Activated CD8-positive, alpha-beta memory T cell treated with anti-CD3 and anti-CD28 coated beads for 1 hour (primary cell): ENCODE measurements at places on chromosomes 16 and 17.

- no peak for DNase-seq
Measured at GRCh38 chr17:5786510-5786875, 202.2 kb upstream of the NLRP1 start.

DNA sequence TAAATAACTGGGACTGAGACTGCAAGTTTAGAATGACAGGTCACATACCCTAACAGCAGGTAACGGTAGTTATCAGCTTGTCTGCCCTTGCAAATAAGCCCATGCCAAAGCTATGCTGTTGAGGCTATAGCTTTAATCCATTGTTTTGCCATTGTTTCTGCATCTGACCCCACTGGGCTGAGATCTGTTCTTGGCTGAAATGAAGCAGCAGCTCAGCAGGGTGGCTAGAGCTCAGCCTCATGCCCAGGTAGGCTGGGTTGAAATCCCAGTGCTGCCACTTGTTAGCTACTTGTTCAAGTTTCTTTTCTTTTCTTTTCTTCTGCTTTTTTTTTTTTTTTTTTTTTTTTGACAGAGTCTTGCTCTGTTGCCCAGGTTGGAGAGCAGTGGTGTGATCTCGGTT is 40.1 kb downstream of the NKD1 start:
- no peak for DNase-seq

DNA sequence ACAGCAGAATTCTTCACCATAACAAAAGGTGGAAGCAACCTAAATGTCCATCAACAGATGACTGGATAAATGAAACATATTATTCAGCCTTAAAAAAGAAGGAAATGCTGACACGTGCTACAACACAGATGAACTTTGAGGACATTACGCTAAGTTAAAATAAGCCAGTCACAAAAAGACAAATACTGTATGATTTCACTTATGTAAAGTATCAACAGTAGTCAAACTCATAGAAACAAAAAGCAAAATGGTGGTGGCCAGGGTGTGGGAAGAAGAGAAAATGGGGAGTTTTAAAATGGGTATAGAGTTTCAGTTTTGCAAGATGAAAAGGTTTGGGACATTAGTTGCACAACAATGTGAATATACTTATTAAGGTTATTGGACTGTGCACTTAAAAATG is 49.8 kb upstream of the MTMR4 start:
- DNase-seq = no peak

GRCh38 chr17:57561072-57561861 is 183.8 kb downstream of the CCDC182 start:
- DNase-seq = no peak

DNA sequence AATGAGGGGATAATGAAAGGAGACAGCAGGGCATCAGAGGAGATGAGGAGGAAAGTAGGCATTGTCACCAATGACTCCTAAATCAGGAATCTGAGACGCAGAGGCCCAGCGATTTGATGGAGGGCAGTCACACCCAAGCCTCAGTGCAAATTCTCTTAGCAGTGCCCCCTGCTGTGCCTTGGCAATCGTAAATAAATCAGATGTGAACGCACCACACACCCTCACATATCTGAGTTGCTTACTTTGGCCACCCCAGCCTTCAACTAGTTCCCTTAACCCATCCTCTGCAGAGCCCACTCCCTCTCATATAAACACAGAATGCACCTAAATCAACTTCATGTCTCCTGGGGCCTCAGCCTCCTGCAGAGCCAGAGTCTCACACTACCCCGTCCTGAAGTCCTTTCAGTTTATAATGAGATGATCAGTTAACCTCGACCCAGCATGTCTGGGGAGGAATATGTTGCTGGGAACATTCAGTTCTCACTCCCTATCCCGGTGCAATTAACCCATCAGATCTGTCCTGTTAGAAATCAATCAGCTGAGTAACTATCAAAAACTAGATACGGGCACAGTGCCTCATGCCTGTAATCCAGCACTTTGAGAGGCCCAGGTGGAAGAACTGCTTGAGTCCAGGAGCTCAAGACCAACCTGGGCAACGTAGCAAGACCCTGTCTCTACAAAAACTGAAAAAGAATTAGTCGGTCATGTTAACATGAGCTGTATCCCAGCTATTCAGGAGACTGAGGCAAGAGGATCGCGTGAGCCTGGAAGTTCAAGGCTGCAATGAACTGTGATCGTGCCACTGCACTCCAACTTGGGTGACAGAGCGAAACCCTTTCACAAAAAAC is 78.4 kb downstream of the SLC39A11 start:
- no peak for DNase-seq
